Endodermal cell (in vitro differentiated cells): ENCODE measurements at places on chromosomes 1 and 21. TPM values are rescaled to one million over a fixed set of nuclear protein-coding genes. Genes with fewer than 3 reads are reported as not detected.

- peak; percentile 79 for DNase-seq
Observed at GRCh38 chr1:231929311-231929710, 302.7 kb downstream of the DISC1 start.

DNA sequence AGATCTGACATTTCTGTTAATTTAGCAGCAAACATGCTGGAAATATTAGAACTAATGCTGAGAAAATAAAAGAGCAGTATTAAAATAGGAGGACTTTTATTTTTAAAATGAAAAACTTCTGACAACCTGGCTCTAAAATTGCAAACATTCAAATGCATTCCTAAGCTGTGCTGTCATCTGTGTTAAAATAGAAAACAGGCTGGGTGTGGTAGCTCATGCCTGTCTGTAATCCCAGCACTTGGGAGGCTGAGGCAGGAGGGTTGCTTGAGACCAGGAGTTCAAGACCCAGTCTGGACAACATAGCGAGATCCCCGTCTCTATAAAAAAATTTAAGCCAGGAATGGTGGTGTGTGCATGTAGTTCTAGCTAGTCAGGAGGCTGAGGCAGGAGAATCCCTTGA lies 44.6 kb downstream of the MIGA1 start:
- no peak for DNase-seq

GRCh38 chr1:1352786-1353388 lies 3.7 kb upstream of the DVL1 start:
- no peak for DNase-seq

DNA sequence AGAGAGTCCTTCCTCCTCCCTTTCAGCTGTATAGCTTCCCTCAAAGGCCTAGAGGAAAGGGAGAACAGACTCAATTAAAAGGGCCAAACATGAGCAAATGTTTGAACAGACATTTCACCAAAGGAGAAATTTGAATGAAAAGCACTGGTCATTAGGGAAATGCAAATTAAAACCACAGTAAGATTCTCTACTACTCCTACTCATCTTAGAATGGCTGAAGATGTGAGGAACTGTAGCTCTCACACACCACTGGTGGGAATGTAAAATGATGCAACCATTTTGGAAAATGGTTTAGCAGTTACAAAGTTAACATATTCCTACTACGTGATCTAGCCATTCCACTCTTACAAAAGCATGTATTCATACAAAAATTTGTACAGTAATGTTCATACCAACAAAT lies 253.0 kb upstream of the HOOK1 start:
- no peak for DNase-seq

- DNase-seq, result no peak
Observed at GRCh38 chr1:65200411-65200810, 52.4 kb downstream of the AK4 start.

GRCh38 chr1:223456747-223457146 lies 63.5 kb downstream of the CCDC185 start:
- DNase-seq, result no peak

- no peak for DNase-seq
Observed at GRCh38 chr1:92310185-92310597, 11.3 kb downstream of the RPAP2 start.

DNA sequence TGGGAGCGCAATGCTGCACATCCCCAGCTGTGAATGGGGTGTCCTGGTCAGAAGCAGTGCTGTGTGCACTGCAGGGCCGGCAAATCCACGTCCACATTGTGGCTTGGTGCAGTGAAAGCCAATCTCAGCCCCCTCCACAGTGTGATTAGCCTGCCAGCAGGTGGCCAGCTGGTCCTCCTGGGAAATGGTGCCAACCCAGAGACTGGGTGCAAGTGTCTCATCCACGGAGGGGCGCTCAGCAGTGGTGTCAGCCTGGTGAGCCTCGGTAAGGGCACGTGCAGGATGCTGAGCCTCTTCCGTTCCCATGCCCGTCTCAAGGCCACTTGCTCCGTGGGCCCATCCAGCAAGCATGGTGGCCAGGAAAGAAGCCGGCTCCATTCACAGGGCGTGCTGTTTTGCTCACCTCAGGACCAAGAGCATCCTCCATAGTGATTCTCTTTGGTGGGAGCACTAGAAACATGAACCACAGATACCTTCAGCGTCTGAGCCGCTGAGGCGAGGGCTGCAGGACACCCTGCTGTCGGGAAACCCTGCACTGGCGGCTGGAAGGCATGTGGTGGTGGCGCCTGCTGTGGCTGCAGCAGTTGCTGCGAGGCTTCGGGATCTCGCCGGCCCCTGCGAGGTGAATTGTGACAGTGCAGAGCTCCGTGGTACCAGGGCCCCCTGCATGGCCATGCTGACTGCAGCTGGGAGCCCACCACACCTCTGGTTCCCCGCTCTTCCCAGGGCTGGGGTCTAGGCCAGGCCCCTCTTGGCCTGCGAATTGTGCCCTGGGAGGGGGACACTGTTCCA lies 2.0 kb upstream of the SMYD3 start:
- DNase-seq, result no peak

GRCh38 chr1:87989346-87989745 lies 660.7 kb downstream of the LMO4 start:
- DNase-seq, result no peak

GRCh38 chr1:168372307-168372706 lies 91.6 kb downstream of the TBX19 start:
- no peak for DNase-seq

DNA sequence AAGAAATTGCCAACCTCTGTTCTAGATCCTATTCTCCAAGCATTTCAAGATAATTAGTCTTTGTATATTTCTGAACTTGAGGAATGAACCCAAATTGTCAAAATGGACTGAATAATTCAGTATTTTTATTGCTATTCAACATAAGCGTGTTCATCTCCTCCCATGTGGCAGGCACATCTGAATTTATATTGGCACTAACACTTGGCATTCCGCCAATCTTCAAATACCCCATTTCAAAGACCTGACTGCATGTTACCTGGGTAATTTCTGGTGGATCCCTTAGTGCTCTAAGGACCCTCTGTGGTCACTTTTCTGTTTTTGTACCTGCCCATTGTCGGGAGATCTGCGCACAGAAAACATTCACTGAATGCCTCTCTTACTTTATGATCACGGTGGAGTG lies 66.6 kb downstream of the BACE2 start:
- no peak for DNase-seq

DNA sequence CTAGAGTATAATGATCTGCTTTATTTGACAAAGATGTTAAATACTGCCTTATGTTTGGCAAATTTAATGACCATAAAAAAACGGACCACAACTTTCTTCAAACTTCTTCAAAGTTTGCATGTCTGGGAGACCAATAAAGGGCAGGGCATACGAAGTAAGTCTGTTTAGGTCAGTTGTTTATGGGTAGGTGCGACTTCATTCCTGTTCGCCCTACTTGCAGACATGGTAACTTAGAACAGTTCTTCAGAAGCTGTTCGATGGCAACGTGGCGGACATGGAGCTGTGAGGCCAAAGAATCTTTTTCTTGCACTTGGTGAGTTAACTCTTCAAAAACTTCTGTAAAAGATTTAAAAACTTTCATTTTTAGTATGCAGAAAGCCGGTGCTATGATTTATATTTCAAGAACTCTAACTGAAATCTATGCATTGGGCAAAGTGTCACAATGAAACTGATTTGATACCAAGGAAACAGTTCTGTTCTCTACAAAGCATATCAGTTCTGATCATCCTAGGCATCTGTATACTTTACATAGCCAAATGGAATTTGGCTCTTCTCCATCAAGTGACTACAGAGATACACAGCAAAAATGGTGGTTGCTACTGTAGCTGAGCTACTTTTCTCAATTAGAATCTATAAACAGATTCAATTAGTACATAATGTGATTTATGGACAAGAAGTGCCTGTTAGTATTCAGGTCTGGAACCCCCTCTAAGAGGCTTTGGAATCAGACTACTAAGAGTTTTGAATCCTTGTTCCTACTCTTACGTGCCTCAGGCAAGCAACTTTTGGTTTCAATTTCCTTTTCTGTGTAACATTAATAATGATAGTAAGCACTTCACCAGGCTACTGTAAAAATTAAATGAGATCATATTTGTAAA lies 25.7 kb downstream of the C21orf91 start:
- no peak for DNase-seq

GRCh38 chr1:21933397-21934248 lies 3.5 kb downstream of the HSPG2 start:
- DNase-seq, result peak; percentile 85

- no peak for DNase-seq
Observed at GRCh38 chr1:160739098-160739511, at the start of gene SLAMF7. TSS of gene SLAMF7 (plus strand) at chr1:160739247. CDS start at chr1:160739302, 55 bp downstream.

- no peak for DNase-seq
Observed at GRCh38 chr1:21820597-21821232, 8.7 kb downstream of the LDLRAD2 start.

- no peak for DNase-seq
Observed at GRCh38 chr21:21457077-21457476, 458.9 kb downstream of the NCAM2 start.

DNA sequence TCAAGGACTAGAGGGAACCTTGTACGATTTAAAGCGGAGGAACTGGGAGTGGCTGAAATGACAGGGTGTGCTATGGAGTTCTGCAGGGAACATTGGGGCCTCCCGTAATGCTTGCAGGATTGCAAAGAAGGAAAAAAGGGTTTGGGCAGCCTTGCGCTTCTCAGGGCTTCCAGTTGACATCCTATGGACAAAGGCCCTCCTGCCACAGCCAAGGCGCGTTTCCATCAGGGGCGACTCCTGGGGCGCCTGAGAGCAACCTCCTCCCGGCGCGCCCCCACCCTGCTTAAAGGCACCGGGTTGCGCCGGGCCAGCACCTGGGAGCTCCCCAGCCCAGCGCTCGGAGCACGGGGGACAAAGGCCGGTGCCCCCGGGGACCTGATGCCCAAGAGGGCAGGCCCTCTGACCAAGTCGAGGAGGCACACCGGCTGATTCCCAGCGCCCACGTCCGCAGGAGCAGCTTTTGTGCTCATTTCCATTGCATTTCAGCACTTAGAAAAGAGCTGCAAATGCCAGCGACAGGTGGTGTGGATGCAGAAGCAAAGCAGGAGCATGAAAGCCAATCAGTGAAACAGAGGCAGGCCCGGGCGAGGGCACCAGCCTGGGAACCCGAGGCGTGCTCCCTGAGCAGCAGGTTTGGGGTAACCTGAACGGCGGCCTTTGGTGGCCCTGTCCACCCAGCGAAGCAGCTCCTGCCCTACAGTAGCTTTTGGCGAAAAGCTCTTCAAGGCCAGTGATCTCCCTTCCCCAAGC lies 17.6 kb upstream of the RNF187 start:
- no peak for DNase-seq

- no peak for DNase-seq
Observed at GRCh38 chr1:29948581-29948980, 712.3 kb downstream of the PTPRU start.

DNA sequence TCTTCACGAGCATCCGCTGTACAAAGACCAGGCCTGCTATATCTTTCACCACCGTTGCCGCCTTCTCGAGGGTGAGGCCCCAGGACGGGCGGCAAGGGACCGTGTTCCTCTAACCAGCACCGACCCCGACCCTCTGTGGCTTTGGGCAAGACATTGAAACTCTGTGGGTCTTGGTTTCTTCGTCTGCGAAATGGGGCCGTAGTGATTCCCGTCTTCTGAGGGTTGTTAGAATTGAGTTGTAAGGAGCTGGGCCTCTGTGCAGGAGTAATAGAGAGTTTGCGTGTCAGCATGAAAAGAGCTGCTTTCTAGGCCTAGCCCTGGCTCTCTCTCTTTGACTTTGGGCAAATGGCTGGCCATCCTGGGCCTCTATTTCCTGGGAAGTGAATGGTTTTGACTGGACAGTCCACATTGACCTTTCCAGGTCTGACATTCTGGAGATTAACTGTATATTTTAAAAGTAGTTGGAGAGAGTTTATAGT lies 591 bp downstream of the MRPL37 start:
- DNase-seq, result no peak

DNA sequence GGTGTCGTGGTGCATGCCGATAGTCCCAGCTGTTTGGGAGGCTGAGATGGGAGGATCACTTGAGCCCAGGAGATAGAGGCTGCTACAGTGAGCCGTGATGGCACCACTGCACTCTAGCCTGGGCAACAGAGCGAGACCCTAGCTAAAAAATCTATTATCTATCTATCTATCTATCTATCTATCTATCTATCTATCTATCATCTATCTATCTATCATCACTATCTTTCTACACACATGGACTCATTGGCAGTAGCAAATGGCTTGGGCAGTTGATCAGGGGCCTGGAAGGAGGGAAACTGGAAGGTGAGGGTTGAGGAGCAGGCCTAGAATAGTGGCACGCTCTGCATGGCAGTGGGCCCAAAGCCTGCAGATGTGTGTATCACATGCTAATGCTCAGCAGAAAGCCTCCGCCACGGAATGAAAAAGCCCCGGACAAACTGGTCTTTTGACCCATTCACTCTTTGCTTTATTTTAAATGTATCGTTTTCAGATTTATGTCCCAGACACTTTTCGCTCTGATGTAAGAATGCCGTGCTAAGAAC lies 7.3 kb upstream of the HUNK start:
- DNase-seq, result no peak

GRCh38 chr1:160225345-160225744 lies 20.2 kb downstream of the PEA15 start:
- no peak for DNase-seq

DNA sequence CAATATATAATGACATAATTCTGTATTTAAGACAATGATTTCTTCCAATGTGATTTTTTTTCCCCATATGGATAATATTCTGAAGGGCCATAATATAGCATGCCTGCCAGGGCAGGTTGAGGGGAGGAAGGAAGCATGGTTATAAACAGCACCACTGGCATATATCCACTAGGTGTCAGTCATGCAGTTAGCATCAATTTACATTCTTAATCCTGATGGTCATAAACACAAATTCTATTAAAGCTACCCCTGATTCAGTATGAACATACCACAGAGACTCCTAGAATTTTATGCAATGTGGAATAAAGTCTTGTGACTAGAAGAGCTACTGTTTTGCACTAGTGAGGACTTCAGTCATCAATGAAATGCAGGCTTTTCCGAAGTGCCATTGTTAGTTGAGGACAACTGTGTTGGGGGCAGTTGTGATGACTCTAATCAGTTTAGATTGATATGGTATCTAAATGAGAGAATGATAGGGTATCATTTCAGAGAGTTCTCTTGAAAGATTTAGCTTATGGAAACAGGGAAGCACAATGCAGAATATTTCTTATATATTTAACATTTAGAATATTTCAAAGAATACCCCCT lies 342.7 kb upstream of the NR5A2 start:
- DNase-seq, result peak; percentile 63

The CD101 gene
- total RNA-seq, result 0.73 to 2.7 TPM (median 1.4 TPM) in 3 replicates

The OR2L5 gene
- total RNA-seq, result not detected in 3 replicates

The FCGR3A gene
- not detected in 3 replicates for total RNA-seq

The NTMT2 gene
- 0.74 to 1.2 TPM in 2 of 3 replicates, not detected in the other for total RNA-seq

The ZNF691 gene
- total RNA-seq, result 15.9 and 16.6 TPM in 2 replicates

The LCE6A gene
- total RNA-seq, result not detected in 2 replicates

The KANK4 gene
- total RNA-seq, result 0.35 to 0.46 TPM (median 0.38 TPM) in 3 replicates

The ECM1 gene
- 4.8 and 5.1 TPM in 2 replicates for total RNA-seq

The SELE gene
- total RNA-seq, result not detected in 3 replicates

The CCDC185 gene
- total RNA-seq, result not detected in 3 replicates

The ERICH3 gene
- not detected in 2 replicates for total RNA-seq

The RAP1GAP gene
- total RNA-seq, result 8.0 to 36.5 TPM (median 9.5 TPM) in 3 replicates

The CA14 gene
- 44.9 and 54.0 TPM in 2 replicates for total RNA-seq

The DCDC2B gene
- not detected in 2 replicates for total RNA-seq

The URB2 gene
- total RNA-seq, result 20.3 and 21.4 TPM in 2 replicates

The ERO1B gene
- 5.6 to 8.4 TPM (median 5.8 TPM) in 3 replicates for total RNA-seq

The SPRR2G gene
- total RNA-seq, result not detected in 2 replicates

The NUF2 gene
- 28.2 to 43.8 TPM (median 35.8 TPM) in 3 replicates for total RNA-seq

The APCS gene
- not detected in 2 replicates for total RNA-seq
